ENCODE measurements at places on chromosomes 11 and 22. TPM values are rescaled to one million over a fixed set of nuclear protein-coding genes. Genes with fewer than 3 reads are reported as not detected.
A peak's percentile ranks its signal among the peaks of the same experiment; 100 is the strongest.

- DNase-seq = no peak
These were observed 6.9 kb upstream of the MS4A14 start for GRCh38 chr11:60389279-60389910.

GRCh38 chr22:42313804-42314581, 43.5 kb upstream of the TCF20 start:
- DNase-seq = peak; percentile 41

PRODH gene
- total RNA-seq = 7.6 TPM

DNA sequence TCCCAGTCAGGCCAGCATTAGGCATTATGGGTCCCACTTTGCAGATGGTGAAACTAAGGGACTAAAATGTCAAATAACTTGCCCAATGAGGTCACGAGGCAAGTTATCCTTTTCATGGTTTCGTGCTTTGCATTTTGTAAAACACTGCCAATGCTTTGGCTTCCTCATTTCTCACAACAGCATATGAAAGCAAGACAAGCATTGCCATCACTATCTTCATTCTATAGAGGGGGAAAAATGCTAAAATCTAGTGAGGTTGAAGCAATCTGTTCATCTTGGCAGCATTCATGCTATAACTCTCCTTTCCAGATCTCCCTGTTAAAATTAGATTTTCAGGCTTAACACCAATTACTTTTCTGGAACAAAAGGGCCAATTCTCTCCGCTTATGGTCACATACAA, 14.8 kb downstream of the FAM181B start:
- no peak for DNase-seq

GRCh38 chr11:65184146-65184545, 2.4 kb downstream of the CAPN1 start:
- DNase-seq = peak; percentile 8

GRCh38 chr11:108538022-108538424, 39.8 kb upstream of the POGLUT3 start:
- DNase-seq = peak; percentile 12

DNA sequence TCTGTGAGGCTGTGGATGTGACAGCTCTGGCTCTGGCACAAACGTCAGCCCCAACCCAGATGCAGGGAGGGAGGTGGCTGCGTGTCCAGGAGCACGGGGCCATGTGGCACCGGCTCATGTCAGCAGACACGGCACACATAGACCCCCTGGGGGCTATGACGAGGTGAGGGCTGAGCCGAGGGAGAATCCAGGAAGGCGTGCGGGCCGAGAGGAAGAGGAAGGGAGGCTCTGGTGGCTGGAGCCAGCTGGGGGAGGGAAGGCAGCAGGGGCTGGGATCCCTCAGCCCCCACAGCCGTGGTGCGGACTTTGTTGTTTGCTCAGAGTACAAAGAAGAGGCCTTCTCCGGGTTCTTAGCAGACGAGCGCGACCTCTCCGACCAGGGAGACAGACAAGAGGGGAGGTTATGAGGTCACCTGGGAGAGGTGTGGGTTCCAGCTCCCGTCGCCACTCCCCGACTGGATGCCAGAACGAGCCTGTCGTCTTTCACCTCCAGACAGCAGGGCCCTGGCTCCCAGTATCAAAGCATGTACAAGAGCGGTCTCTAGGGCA, 46.1 kb downstream of the CDKN1C start:
- no peak for DNase-seq

DNA sequence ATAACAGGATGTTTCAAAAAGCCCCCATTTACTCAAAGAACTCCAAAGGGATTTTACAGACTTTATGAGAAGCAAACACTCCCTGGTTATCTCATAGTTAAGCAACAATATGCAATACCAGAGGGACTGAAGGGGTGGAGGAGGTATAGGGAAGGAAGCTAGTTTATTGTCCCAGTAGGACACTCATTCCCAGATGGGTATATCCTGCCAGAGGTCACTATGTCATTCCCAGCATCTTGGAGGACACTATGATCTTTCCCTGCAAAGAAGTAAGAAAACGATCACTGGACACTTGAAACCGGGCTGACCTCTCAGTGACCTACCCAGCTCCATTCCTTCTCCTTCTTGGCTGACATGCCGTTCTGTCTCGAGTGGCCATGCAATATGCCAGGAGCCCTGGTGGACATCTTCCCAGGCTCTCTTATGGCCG, 114.5 kb downstream of the NAT10 start:
- DNase-seq = no peak

DNA sequence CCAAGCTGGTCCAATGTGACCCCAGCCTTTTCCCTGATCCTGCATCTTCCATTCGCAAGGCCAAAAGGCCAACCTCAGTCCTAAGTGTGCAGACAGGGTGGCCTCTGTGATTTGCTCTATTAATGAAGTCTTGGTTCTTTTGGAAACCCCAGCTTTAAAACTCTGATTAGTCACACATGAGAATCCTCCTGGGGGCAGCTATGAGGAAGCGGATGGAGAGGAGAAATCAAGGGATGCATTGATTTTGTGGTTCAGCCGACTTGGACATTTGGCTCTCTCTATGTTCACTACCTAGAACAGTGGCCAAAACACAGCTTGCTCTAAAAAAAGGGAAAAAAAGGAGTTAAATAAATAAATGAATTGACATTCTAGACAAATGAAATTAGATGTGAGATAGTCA, 98.6 kb upstream of the USP47 start:
- no peak for DNase-seq

DNA sequence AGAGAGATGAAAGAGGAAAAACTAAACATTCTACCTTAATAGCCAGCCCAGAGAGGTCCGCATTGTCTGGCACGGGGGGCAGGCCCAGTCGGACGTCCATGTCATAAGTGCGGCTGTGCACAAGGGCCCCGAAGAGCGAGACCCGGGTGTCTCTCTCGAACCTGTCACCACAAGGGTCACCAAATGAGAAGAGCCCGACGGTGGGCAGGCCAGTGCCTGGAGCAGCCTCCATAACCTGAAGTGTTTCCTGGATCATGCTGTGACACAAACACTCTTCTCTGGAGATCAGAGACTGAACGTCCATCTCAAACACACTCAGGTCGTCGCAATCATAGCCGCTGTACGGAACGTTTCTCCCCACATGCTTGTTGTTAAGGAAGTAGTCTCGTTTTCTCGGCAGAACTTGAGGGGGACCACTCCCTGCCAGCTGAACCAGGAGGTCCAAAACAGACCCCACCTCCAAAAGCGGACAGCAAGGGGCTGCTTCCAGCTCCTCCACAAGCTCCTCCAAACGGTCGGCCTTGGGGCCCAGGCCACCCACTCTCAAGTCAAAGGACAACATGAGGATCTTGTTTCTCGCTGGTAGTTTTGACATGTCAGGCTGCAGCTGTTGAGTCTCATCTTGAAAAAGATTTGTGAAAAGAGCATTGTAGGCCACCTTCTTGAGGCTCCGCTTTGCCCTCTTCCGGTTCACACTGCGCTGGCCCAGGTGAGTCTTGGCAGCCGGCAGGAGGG, 971 bp downstream of the TUBGCP6 start:
- DNase-seq = no peak
